ENCODE measurements at places on chromosomes 5 and 9. TPM values are rescaled to one million over a fixed set of nuclear protein-coding genes. Genes with fewer than 3 reads are reported as not detected.

Gene WDR38
- total RNA-seq: not detected

Gene ANKRD55
- total RNA-seq: under 0.01 TPM

Gene TRPM6
- under 0.01 TPM for total RNA-seq

Gene CD180
- total RNA-seq: not detected

Gene CDKN2B-AS1
- 9.5 TPM for total RNA-seq

Gene FOXD1
- 6.1 TPM for total RNA-seq

Gene SLC6A3
- not detected for total RNA-seq

Gene IL33
- total RNA-seq: 7.3 TPM

Gene PCDHA3
- 0.32 TPM for total RNA-seq

Gene ZNG1F
- total RNA-seq: 7.1 TPM

Gene TAS2R1
- total RNA-seq: 0.32 TPM

Gene ZFP37
- total RNA-seq: 1.6 TPM

Gene TMEFF1
- 0.43 TPM for total RNA-seq

- DNase-seq: no peak
These were observed 64.1 kb upstream of the SPOCK1 start for GRCh38 chr5:137563301-137563645.

DNA sequence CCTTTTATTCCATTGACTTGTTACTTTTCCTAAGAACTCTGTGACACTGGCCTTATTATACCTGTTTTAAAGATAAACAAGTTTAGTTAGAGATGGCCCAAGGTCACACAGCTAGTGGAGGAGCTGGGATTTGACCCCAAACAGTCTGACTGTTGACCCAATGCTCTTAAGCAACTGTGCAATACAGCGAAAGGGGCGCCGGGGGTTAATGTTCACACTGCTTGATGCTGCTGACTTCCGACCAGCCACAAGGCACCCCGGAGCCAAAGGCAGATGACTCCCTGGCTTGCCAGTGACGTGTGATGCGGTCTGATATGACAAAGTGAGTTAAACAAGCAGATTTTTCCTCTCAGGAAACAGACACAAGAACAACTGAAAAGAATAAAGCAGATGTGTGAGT is 23.9 kb downstream of the PIK3R1 start:
- DNase-seq: peak; percentile 93

DNA sequence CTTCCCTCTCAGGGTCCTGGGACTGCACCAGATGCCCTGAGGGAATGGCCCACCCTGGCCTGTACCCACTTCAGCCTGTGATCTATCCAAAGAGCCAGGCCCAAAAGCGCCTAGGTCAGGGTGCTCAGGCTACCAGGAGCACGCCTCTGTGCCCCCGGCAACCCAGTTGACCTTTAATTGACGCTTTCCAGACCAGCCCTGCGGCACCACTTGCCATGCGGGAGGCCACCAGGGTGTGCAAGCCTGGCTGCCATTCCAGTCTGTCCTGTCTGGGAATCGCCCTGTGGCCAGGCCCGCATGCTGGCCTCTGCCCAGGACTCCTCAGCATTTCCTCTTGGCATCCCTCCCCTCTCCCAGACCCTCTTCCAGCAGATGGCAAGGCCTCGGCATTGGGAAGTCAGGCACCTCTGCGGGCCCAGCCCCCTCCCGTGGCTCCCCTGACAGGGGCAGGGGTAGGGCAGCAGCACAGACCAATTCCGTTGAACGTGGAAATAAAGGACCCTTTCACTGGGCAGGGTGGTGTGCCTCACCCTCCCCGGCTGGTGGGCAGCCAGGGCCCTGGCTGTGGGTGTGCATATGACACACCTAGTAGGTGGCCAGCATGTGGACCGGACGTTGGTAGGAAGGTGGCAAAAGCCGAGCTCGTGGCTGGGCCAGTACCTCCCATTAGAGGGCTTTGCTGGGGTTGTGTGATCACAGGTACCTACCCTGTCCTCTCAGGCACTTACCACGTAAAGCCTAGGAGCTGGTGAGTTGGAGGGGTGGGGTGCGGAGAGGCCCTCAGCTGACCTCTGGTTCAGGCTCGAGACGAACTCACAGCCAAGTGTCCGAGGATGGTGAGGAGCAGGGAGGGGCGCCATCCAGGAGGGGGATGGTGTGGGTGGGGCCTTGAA is 3.5 kb upstream of the AIF1L start:
- no peak for DNase-seq

- no peak for DNase-seq
These were observed 85.6 kb downstream of the RAD23B start for GRCh38 chr9:107368696-107369095.

GRCh38 chr5:135329066-135329912 is 69.7 kb downstream of the MACROH2A1 start:
- no peak for DNase-seq

DNA sequence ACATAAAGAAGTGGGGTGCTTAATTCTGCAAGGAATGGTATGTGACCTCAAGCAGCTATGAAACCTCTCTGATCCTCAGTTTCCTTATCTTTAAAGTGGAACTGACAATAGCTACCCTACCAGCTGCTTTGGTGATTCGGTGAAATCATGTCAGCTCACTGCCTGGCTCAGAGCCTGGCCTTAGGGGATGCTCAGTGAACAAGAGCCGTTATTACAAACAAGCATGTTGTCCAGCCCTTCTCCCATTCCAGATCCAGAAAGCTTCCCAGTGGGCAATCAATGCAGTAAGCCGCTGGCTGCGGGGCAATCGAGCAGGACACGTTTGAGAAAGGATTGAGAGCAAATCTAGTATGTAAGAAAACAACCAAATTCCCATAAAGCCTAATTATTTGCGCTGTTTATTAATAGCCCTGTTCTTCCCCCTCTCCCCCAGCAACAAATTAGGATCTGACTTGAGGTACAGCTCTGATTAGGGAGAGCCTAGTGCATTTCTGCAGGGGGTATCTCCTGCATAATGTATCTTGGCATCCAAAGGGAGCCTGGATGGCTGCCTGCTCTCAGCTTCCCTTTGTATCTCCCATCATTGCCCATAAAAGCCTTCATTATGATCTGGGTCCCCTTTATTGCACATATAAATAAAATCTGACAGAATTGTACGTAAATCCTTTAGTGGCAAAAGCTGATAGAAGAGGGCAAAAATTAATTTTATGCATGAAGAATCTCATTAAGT is 371.4 kb downstream of the TMEM232 start:
- DNase-seq: no peak

DNA sequence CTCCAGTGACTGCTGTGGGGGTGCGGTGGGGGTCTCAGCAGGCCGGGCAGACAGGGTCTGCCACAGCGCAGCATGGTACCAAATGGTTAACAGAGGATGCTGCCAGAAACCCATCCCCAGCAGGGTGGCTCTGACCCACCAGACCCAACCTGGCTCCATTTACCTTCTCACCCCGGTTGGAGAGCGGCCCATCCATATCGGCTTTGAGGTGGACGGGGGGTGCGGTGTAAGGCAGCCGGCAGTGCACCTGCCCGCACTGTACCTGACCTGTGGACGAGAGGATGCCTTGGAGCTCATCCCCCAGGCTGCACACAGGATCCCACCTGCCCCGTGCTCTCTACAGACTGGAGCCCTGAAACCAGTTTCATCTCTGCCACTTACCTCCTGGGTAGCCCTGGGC is 19.3 kb downstream of the LHX6 start:
- DNase-seq: no peak

DNA sequence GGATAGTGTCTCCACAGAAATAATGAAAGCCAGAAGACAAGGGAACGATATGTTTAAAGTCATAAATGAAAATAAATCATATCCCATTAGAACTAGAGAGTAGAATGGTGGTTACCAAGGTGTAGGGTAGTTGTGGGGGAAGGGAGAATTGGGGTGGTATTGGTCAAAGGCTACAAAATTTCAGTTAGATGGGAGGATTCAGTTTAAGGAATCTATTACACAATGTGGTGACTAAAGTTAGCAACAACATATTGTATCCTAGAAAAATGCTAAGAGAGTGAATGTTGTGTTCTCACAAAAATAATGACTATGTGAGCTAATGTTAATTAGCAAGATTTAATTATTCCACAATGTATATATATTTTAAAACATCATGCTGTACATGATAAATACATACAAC is 27.8 kb upstream of the LARP1 start:
- DNase-seq: no peak

DNA sequence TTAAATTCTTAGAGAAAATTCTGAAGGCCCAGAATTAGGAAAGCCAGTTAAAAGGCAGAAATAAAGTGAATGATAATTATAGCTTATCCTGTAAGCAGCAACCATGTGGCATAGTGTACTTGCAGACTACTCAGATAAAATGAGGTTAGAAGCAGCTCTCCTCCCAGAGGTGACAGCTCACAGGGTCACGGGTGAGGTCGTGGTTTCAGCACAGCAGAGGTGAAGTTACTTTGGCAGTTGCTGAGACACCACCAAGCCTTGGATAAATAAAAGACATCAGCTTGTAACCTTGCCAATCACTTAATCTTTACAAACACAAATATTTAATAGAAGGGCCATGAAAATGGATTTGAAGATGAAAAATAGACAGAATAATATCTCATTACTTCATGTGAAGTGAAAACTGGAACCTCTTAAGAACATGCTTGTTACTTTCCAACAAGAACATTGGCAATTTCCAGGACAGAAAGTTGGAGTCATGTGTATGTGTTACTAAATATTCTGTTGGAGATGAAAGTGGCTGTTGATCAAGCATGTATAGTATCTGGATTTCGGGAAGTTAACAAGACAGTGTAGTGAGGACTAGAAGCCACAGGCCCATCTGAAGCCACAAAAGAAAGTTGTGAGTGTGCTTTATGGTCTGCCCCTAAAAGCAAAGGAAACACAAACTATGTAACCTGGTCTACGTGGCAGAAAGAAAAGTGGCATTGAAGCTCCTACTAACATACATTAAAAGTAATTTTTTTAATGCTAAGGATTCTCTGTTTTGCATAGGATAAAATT is 134.4 kb downstream of the ERCC6L2 start:
- DNase-seq: no peak

GRCh38 chr5:168193493-168194250 is 97.8 kb upstream of the WWC1 start:
- DNase-seq: no peak

DNA sequence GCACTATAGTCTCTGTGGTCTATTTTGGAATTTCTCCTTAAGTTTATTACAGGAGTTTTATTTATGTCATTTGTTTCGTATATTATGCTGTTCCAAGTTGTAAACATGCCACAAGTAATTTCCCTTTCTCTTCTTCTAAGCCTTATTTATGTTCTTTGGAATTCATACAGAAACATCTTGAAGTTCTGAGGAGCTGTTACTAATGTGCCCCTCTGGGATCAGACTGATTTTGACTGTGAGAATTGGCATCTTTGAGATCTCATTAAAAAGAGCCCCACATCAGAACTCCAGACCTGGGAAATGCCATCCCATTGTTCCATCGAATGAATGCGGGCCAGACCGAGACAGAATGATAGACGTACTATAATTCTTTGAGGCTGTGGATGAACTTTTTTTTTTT is 138.8 kb upstream of the CD180 start:
- peak; percentile 40 for DNase-seq

GRCh38 chr9:89996116-89996515 is 391.3 kb downstream of the GADD45G start:
- no peak for DNase-seq

- no peak for DNase-seq
These were observed 235.4 kb downstream of the FSTL4 start for GRCh38 chr5:133376986-133377385.

DNA sequence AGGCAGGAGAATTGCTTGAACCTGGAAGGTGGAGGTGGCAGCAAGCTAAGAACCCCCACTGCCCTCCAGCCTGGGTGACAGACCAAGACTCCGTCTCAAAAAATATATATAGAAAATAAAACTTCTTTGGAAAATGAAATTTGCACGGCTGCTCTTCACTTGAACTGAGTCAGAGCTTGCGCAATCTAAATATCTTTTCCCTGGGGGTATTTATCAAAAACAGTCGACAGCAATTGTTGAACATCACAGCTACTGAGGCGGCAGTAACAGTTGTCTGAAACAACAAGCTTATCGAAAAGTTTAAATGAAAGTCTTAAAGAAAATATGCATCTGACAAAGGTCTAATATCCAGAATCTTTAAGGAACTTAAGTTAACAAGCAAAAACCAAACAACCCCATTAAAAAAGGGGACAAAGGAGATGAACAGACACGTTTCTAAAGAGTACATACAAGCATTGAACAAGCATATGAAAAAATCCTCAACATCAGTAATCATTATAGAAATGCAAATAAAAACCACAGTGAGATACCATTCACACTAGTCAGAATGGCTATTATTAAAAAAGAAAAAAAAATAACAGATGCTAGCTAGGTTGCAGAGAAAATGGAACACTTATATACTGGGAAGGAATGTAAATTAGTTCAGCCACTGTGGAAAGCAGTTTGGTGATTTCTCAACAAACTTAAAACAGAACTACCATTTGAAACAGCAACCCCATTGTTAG is 153.6 kb upstream of the CDH9 start:
- peak; percentile 35 for DNase-seq

- no peak for DNase-seq
These were observed 226.7 kb downstream of the SYK start for GRCh38 chr9:91028166-91028827.

- no peak for DNase-seq
These were observed 253.2 kb downstream of the CEMIP2 start for GRCh38 chr9:71515107-71515506.

DNA sequence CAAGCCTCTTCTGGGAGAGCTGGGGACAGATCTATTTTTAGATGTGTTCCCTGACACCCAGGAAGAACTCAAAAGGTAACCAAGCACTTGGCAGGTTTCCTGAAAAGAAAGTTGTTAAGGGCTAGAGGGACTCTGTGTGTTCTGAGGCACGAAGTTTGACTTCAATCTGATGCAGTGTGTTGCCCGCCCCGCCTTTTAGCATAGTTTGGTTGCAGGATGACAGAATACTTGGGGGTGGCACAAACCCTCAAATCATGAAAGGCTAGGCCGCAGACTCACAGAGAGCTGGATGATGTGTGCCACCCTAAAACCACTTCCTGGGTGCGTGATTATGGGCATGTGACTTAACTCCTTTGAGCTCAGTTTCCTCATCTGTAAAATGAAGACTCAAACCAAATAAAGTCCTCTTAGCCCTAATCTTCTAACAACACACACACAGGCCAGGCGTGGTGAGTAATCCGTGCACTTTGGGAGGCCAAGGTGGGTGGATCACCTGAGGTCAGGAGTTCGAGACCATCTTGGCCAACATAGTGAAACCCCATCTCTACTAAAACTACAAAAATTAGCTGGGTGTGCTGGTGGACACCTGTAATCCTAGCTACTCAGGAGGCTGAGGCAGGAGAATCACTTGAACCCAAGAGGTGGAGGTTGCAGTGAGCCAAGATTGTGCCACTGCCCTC is 12.8 kb upstream of the NDFIP1 start:
- DNase-seq: no peak

DNA sequence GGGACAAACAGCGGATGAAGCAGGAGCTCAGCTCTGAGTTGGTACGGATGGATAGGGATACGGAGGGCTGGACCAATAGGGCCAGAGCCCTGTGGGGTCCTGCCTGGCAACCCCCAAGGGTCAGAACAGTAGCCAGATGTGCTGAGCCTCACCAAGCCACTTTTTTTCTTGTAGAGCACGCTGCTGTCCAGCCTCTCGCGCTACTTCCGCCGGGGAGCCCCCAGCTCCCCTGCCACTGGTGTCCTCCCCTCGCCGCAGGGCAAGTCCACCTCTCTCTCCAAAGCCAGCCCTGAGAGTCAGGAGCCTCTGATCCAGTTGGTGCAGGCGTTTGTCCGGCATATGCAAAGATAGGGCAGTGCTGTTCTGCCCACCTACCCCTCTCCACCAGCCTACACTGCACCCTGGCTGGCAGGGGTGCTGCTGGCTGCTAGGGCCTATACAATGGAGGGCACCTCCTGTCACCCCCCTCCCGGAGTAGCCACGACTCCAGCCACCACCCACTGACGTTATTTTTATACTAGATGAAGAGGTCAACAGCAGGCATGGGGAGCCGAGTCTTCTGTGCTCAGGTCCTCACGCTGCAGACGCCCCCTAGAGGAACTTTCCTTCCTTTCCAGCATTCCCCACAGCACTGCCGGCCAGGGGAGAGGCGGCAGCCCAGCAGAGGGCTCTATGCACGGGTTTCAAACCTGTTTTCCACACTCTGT is 21.6 kb downstream of the SH3GLB2 start:
- DNase-seq: peak; percentile 77

Data from fibroblast of villous mesenchyme (primary cell).